ENCODE measurements at places on chromosomes 11 and 22. TPM values are rescaled to one million over a fixed set of nuclear protein-coding genes. Genes with fewer than 3 reads are reported as not detected.

CNTN5 gene
- total RNA-seq = not detected

MAPK11 gene
- 23.3 TPM for total RNA-seq

SCARF2 gene
- total RNA-seq = 9.1 TPM

ASCL3 gene
- total RNA-seq = not detected

EMID1 gene
- not detected for total RNA-seq

PARVA gene
- 31.8 TPM for total RNA-seq

LIPT2 gene
- 3.0 TPM for total RNA-seq

C22orf15 gene
- 1.4 TPM for total RNA-seq

TPBGL gene
- total RNA-seq = 0.07 TPM

TMEM258 gene
- 112 TPM for total RNA-seq

OR51E2 gene
- total RNA-seq = not detected

CFAP300 gene
- not detected for total RNA-seq

ZFPL1 gene
- total RNA-seq = 34.6 TPM

KRTAP5-9 gene
- total RNA-seq = not detected

PDGFD gene
- total RNA-seq = 10.0 TPM

DEFB131B gene
- total RNA-seq = not detected

TMPRSS13 gene
- not detected for total RNA-seq

GAB4 gene
- total RNA-seq = not detected

ZDHHC5 gene
- total RNA-seq = 39.4 TPM

Measured in pulmonary artery endothelial cell (primary cell).